Activated CD8-positive, alpha-beta T cell treated with anti-CD3 and anti-CD28 coated beads, Interleukin-2, amount 10 ng/mL, durations not matched to agents 7 days and 5 days (primary cell): ENCODE measurements at places on chromosomes 11 and 22. TPM values are rescaled to one million over a fixed set of nuclear protein-coding genes. Genes with fewer than 3 reads are reported as not detected.

DNA sequence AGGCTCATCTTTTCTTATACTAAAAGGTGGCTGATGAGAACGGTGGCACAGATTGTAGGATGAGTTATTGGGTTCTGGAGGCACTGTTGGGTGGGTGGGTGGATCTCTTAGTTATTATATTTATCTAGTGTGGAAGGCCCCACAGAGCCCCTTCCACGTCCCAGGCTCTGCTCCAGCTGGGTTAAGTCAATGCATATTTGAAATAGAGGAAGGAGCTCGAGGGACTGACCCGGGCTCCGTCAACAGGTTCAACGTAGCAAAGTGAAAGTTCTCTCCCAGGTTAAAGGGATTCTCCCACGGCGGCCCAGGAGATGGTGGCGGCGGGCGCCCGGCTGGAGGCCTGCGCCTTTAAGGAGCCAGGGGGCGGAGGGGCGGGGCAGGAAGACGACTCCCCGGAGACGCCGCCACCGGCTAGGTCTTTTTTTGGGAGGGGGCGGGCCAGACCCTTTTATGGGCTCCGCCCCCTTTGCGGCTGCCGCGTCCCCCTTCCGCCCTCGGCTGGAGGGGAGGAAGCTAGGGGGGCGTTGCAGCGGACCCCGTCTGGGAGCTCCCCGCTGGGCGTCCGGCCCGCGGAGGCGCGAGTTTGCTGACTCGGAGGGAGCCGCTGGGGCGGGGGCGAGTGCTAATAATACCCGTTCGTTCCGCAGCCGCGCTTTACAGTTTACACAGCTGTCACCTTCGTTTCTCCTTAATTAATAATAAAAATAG lies 1.5 kb upstream of the INPPL1 start:
- DNase-seq: peak; percentile 96

- DNase-seq: no peak
Measured at GRCh38 chr11:71495286-71496230, 31.5 kb upstream of the KRTAP5-7 start.

GRCh38 chr11:126816645-126817044 lies 183.9 kb downstream of the KIRREL3 start:
- no peak for DNase-seq

DNA sequence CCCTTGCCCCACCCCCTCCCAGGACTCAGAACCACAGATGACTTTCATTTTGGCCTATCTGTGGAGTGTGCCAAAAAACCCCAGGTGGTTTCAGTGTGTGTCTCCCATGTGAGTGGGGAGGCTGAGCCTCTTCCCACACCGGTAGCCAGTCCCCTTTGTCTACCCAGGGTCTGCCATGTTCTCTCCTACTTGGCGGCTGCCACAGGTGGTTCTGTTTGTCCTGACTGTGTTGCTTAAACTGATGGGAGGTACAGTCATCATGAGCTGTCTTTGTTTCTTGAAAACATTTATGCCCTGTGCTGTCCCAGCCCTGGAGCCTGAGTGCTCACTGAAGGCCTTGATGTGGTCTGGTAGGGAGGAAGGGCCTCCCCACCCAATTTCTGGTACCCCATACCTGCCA lies 39.7 kb upstream of the SUSD2 start:
- DNase-seq: peak; percentile 41

DNA sequence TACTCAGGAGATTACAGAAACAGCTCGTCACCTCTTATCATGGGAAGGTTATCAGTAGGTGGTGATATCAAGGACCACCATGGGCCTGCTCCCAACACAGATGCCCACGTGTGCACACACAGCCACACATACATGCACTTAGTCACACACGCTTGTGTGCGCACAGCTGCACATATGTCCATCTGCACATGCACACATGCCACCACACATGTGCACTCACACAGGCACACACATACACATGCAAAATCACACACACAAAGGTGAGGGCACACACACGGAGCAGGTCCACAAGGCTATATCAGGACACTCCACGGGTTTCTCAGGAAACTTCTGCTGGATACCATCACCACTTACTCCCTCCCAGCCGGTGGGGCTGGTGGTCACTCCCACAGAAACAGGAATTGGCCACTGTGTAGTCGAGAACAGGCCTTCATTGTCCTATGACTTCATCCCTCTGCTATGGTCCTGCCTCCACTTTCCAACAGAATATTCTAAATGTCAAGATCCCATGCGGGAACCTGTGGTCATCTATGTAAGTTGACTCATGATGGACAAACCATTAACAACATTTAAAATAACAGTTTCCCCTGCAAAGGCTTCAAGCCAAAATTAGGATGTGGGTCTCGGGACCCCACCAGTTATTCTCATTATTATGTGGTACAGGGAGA lies 2.2 kb downstream of the C11orf24 start:
- no peak for DNase-seq

DNA sequence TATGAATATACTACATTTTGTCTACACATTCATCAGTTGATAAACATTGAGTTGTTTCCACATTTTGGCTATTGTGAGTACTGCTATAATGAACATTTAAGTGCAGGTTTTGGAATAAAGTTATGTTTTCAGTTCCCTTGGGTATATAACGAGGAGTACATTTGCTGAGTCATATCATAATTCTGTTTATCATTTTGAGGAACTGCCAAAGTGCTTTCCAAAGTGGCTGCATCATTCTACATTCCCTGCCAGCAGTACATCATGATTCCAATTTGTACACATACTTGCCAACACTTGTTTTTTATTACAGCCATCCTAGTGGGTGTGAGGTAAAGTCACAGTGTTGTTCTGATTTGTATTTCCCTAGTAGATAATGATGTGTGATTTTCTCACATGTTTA lies 1458.6 kb upstream of the TENM4 start:
- no peak for DNase-seq

DNA sequence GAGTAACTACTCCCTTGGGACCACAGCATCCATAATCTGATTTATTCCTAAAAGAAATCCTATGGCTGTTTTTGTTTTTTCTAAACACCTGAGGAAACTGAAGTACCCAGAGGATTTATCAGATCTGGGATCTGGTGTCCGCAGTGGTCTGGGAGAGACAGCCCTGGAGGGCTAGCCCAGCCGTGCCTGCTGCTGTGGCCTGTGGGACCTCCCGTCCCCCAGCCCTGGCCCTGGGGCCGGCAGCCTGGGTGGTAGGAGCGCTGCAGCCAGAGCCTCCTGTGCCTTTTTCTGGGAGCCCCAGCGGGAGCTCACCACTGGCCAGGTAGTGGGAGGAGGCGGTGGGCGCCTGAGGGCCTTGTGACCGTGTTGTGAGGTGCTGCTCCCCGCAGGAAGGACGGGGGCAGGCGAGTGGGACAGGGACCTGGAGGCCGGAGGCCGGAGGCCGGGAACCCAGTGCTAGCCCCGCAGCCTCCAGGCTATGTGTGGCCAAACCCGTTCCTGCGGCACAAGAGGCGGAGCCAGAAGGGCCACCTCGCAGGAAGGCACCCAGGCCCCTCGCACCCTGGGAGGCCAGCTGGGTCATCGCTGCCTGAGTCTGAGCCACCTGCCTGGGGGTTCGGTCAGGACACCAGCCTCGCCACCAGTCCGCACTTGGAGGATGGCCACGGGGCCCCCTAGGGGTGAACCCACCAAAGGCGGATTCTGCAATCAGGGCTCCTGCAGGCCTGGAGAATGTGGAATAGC lies 18.2 kb upstream of the C11orf96 start:
- DNase-seq: no peak

DNA sequence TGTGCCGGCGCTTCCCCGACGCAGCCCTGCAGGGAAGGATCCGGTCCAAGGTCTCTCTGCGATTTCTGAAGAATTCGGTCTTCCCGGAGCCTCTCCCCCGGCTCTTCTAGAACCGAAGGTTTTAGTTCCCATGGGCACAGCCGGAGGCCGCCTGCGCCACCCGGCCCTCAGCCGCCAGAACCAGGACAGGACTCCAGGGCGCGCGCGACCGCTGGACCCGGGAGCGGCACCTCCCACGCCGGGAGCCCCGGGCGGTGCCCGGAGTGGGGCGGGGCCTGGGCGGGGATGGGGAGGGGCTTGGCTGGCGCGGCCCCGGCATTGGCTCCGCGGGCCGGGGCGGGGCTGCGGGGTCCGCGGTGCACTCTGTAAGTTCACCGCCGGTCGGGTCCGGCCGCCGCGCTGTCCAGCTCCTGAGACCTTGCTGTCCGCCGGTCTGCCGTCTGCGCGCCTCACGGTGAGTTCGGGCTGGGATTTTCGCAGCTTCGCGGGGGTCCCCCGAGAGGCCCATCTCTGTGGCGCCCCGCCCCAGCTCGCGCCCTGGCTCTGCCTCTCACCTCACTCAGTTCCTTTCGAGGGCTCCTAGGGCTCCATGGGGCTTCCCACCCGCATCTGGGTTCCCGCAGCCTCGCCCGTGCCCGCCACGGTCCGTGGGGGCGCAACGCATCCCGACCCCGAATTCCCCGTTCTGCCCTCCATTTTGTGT lies at the start of gene CDC42EP2:
Gene CDC42EP2 (plus strand): TSS at position 366 of the 703 bp plus-strand sequence. CDS start 6,033 bp downstream, outside the sequence.
- peak; percentile 79 for DNase-seq

The LMNTD2 gene
- total RNA-seq: 0.81 TPM

The TTLL8 gene
- total RNA-seq: not detected

The SPI1 gene
- total RNA-seq: not detected

The EMID1 gene
- not detected for total RNA-seq

The KRTAP5-11 gene
- total RNA-seq: not detected
